ENCODE measurements at places on chromosomes 4 and X.

DNA sequence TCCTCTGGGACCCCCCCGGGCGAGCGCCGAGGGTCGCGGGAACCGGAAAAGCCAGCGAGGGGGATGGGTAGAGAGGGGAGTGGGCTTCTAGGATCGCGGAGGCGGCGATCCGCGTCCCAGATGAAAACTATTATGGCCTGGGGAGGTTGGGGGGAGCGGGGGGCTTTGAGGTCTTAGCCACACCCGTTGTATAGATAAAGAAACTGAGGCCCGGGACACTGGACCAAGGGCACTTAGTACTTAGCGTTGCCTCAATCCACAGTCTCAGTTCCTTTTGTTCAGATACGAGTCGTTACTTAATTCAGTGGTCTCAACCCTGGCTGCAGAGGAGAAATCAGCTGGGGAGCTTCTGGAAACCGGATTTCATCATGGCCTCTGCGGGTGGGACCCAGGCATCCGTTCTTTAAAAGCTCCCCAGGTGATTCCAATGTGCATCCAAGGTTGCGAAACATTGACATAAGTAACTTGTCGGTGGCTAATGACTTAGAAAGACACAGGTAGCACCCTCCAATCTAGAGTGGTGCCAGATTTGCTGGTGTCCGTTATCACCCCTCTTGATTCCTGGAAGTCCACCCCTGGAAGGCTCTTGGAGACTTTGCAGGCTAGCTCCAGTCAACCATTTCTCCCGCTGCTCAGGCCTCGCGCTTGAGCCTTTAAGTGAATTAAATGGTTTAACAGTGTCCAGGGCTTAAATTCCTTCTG is 90.7 kb downstream of the GEMIN8 start:
- no peak overlapping the region for H3K27ac ChIP-seq
- H3K4me1 ChIP-seq = no peaks in the 10 kb centered on the region
- peaks cover 4% of the 10 kb centered on the region for H3K27me3 ChIP-seq
- H3K4me3 ChIP-seq = peak overlapping the region; percentile 35

GRCh38 chr4:3283916-3284315 is 8.9 kb upstream of the RGS12 start:
- peak; percentile 67 for DNase-seq
- H3K27me3 ChIP-seq = no peaks in the 10 kb centered on the region
- H3K27ac ChIP-seq = no peak overlapping the region
- H3K36me3 ChIP-seq = no peaks in the 10 kb centered on the region
- H3K4me1 ChIP-seq = peaks cover 4% of the 10 kb centered on the region

DNA sequence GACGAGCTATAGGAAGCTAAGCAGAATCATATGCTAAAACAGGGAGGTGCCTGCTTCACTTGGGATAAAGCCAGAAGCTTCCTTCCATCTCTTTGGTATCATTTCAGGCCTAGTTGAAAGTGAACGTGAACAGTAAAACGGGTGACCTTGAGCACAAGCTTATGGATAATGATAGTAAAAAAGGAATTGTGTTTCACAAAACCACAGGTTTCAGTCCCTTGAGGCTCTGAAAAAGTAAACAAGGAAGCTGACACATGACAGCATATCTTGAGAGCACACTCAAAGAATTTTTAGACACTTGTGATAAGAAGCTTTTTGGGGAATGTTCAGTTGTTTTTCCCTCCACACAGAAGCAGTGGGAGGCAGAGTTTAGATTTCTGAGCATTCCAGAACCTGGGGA is 286.1 kb downstream of the DCHS2 start:
- no peaks in the 10 kb centered on the region for H3K27me3 ChIP-seq
- DNase-seq = no peak
- no peak overlapping the region for H3K4me3 ChIP-seq
- H3K27ac ChIP-seq = no peak overlapping the region
- H3K36me3 ChIP-seq = no peaks in the 10 kb centered on the region
- H3K4me1 ChIP-seq = peaks cover 5% of the 10 kb centered on the region

DNA sequence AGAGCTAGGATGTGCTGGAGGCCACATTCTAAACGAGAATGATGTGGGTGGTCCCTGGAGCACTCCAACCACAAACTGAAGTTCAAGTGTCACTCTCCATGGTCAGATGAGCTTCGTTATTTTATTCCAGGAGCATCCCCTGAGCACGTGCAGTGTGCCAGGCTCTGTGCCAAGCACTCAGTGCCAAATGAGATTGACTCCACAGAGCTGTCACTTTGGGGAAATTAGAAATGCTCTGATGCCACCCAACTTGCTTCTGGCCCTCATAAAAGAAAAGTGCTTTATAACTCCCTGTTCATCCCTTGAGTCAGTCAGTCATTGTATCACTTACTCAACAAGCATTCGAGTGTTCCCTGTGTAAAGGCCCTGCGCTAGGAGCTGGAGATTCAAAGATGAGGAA is 91.2 kb downstream of the RTL5 start:
- H3K36me3 ChIP-seq = no peaks in the 10 kb centered on the region
- no peaks in the 10 kb centered on the region for H3K4me1 ChIP-seq
- H3K27me3 ChIP-seq = no peaks in the 10 kb centered on the region

- H3K27ac ChIP-seq = no peak overlapping the region
- no peak for DNase-seq
- H3K36me3 ChIP-seq = no peaks in the 10 kb centered on the region
Observed at GRCh38 chr4:25081866-25082471, 51.2 kb upstream of the LGI2 start.

DNA sequence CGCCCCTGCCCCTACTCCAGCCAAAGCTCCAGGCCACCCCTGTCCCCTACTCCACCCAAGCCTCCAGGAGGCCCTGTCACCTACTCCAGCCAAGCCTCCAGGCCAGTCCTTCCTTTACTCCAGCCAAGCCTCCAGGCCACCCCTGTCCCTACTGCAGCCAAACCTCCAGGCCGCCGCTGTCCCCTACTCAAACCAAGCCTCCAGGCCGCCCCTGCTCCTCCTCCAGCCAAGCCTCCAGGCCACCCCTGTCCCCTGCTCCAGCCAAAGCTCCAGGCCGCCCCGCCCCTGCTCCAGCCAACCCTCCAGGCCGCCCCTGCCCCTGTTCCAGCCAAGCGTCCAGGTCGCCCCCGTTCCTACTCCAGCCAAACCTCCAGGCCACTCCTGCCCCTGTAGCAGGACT is 5.1 kb upstream of the ASMT start:
- H3K36me3 ChIP-seq = peaks cover 9% of the 10 kb centered on the region
- no peaks in the 10 kb centered on the region for H3K4me1 ChIP-seq
- H3K27ac ChIP-seq = no peak overlapping the region
- no peaks in the 10 kb centered on the region for H3K27me3 ChIP-seq

DNA sequence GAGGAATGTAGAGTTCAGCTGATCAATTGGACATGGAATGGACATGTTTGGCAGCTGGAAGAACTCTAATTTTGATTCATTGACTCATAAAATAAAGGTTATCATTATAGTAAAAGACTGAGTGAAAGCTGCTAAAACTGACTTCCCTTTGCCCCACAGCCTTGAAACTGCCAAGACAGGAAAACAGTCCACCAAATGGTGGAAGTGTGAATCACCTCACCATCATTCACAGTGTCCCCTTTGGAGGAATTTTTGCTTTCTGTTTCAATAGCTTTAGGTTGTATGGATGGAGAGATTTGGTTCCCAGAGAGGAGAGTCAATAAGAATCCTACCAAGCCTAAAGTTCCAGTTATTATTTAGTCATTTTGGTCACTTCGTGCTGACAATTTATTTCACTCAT is 20.8 kb upstream of the FREM3 start:
- no peaks in the 10 kb centered on the region for H3K36me3 ChIP-seq
- H3K27me3 ChIP-seq = no peaks in the 10 kb centered on the region
- no peaks in the 10 kb centered on the region for H3K4me1 ChIP-seq

DNA sequence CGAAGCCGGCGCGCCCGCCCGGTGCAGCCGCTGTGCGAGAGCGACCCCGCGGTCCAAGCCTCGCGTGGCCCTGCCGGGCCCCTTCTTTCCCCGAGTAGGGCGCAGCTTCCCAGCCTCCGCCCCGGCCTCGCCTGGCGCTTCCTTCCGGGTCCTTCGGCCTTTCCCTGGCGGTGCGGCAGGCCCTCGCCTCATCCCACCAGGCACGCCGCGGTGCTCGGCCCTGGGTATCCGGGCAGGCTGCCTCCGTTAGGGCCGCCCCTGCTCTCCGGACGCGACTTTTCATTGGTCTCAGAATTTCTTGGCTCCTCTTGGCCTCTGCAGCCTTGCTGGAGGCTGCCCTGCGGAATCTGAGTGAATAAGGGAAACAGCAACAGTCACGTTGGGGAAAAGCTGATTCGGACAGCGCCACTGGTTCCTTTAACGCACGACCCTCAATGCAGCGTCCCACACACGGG is 429 bp downstream of the UVSSA start:
- H3K36me3 ChIP-seq = peaks cover 9% of the 10 kb centered on the region
- peak overlapping the region; percentile 87 for H3K27ac ChIP-seq
- H3K27me3 ChIP-seq = no peaks in the 10 kb centered on the region
- H3K4me3 ChIP-seq = peak overlapping the region; percentile 82
- H3K4me1 ChIP-seq = no peaks in the 10 kb centered on the region
- no peak for DNase-seq

- no peaks in the 10 kb centered on the region for H3K4me1 ChIP-seq
- no peaks in the 10 kb centered on the region for H3K27me3 ChIP-seq
- DNase-seq = no peak
- H3K36me3 ChIP-seq = peaks cover 78% of the 10 kb centered on the region
Observed at GRCh38 chr4:182896421-182896820, 20.8 kb downstream of the DCTD start.

DNA sequence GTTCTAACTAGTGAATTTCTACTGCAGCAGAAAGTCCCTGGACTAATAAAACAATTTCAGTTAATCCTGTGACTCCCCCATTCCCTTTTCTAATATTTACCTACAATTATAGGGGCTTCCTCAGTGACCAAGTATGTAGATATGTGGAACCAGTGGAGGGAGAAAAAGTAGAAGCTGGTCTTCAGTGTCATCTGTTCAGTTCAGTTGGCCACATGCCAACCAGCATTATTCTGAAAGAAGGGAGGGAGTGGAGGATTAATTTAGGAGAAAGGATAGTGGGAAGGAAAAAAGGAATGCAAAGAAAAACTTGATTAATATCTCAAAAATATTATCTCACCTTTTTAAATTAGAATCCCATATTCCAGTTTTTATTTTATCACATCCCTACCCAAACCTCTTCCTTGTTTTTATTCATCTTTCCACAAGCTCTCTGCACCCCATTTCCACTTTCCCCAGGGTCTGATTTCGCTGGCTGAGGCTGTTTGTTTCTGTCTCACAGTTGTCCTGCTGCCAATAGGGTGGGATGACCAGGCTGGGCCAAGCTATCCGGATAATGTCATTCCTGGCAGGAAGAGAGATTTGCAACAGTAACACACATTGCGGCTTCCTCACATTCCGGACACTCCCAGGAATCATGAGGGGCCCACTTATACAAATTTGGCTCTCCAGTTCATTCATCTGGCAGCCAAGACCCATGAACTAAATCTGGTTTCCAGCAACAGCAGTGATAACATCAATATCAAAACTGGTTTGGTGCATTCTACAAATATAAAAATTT is 24.6 kb upstream of the ANTXR2 start:
- no peak overlapping the region for H3K4me3 ChIP-seq
- no peak for DNase-seq
- H3K27me3 ChIP-seq = no peaks in the 10 kb centered on the region
- peak overlapping the region; percentile 5 for H3K27ac ChIP-seq
- H3K36me3 ChIP-seq = no peaks in the 10 kb centered on the region

DNA sequence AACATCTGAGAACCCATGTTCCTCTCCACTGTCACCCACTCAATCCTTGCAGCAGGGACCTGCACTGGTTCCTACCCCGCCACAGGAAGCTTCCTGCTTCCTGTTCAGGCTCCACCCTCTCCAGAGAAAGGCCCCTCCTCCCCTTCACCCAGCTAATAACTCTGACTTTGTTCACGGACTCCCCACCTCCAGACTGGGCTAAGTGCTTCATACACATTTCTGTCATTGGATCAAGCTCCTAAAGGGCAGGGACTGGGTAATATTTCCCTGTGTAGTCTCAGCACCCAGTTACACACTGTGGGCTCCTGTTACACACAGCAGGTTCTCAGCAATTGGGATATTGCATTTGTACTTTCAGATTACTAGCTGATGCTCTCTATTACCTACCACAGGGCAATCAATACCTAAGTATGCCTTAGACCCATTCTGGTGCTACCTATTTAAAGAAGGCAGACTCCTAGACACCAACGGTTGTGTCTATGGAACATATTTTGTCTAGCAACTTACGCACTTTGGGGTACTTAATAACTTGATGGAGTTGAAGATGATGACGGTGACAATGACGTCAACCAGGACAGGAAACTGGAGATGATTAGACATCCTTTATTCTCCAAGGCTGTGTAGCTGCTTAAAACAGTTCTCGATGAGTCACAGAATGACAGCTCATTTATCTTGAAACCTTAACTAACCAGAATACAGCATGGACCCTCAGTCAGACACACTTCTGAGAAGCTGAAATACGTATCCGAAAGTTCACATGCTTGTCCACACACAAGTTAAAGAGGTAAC is 58.1 kb downstream of the MAML3 start:
- no peak overlapping the region for H3K4me3 ChIP-seq
- no peaks in the 10 kb centered on the region for H3K27me3 ChIP-seq
- H3K4me1 ChIP-seq = peaks cover 62% of the 10 kb centered on the region
- H3K36me3 ChIP-seq = no peaks in the 10 kb centered on the region

- no peak overlapping the region for H3K27ac ChIP-seq
- H3K4me3 ChIP-seq = no peak overlapping the region
- no peaks in the 10 kb centered on the region for H3K27me3 ChIP-seq
- peaks cover 6% of the 10 kb centered on the region for H3K4me1 ChIP-seq
- H3K36me3 ChIP-seq = no peaks in the 10 kb centered on the region
Observed at GRCh38 chr4:74529284-74530041, 84.5 kb downstream of the AREG start.

DNA sequence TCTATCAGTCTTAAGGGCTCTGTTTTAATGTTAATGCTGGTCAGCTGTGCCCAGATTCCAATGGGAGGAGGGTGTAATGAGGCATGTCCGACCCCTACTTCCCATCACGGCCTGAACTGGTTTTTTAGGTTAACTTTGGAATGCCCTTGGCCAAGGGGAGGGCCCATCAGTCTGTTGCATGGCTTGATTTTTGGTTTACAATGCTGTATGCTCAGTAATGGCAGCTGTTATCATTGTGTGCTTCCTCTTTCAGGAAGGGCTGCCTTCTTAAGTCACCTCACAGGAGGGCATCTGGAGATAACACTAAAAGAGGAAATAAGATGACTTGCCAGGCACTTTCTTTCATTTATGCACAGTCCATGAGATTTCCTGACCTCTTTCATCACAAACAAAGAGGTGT is 36.3 kb downstream of the ATXN3L start:
- no peak for DNase-seq
- H3K4me1 ChIP-seq = peaks cover 15% of the 10 kb centered on the region

GRCh38 chr4:102047616-102048015 is 257.1 kb downstream of the BANK1 start:
- no peaks in the 10 kb centered on the region for H3K4me1 ChIP-seq
- no peak overlapping the region for H3K4me3 ChIP-seq
- DNase-seq = no peak
- no peaks in the 10 kb centered on the region for H3K27me3 ChIP-seq

DNA sequence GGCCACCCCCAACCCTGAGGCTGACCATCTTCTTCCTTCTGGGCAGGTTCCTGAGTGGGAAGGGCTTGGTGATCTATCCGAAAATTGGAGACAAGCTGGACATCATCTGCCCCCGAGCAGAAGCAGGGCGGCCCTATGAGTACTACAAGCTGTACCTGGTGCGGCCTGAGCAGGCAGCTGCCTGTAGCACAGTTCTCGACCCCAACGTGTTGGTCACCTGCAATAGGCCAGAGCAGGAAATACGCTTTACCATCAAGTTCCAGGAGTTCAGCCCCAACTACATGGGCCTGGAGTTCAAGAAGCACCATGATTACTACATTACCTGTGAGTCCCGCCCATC is 9.7 kb downstream of the EFNB1 start:
- H3K4me3 ChIP-seq = no peak overlapping the region
- no peak for DNase-seq
- no peaks in the 10 kb centered on the region for H3K27me3 ChIP-seq
- peaks cover 27% of the 10 kb centered on the region for H3K4me1 ChIP-seq
- H3K36me3 ChIP-seq = peaks cover 42% of the 10 kb centered on the region

Data from RWPE2 (cell line).